Activated CD4-positive, alpha-beta T cell treated with anti-CD3 and anti-CD28 coated beads, Interleukin-2, amount 50 U/mL, for 4 hours (primary cell): ENCODE measurements at places on chromosomes 6 and 20.

- DNase-seq = no peak
Measured at GRCh38 chr20:9243986-9244385, 175.1 kb downstream of the PLCB4 start.

DNA sequence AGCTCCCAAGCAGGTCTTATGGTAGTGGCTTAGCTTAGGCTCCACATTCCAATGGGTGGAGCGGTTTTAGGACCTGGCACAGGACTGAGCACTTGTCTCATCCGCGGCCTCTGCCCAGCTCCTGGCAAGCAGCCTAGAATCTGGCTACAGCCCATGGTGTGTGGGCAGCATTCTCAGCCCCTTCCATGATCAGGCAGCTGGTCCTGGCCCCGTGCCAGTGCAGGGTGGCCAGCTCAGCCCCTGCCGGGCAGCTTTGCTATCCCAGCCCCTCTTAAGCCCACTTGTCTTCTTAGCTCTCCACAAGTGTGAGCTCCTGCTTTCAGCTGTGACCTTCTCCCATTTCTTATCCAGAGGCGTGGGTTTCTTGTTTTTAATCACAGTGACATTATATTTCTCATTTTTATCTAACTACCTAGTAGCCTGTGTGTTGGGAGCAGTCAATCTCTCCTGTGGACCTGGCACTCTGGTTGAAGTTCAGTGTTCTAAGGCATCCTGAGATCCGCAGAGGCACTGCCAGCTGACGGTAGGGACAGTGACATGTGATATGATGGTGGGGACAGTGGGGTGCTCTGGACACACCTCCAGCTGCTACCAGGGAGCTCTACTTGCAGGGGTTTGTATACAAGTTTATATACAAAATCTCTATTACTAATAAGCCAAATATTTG, 119.9 kb upstream of the PRND start:
- DNase-seq = no peak

- DNase-seq = no peak
Measured at GRCh38 chr6:53906842-53907241, 112.0 kb downstream of the LRRC1 start.

GRCh38 chr6:130128326-130128725, 94.4 kb downstream of the SAMD3 start:
- DNase-seq = no peak

- DNase-seq = no peak
Measured at GRCh38 chr6:56244528-56245253, 2.7 kb downstream of the COL21A1 start.
